CD4-positive, alpha-beta T cell treated with Interleukin-17A for 1 hour (primary cell): ENCODE measurements at places on chromosomes 11 and 22.
A peak's percentile ranks its signal among the peaks of the same experiment; 100 is the strongest.

- DNase-seq, result no peak
Observed at GRCh38 chr22:27110665-27111451, 453.5 kb downstream of the MIAT start.

GRCh38 chr11:14315130-14315529 is 43.9 kb downstream of the RRAS2 start:
- DNase-seq, result no peak

- DNase-seq, result no peak
Observed at GRCh38 chr11:123421589-123421988, 8.5 kb upstream of the GRAMD1B start.

DNA sequence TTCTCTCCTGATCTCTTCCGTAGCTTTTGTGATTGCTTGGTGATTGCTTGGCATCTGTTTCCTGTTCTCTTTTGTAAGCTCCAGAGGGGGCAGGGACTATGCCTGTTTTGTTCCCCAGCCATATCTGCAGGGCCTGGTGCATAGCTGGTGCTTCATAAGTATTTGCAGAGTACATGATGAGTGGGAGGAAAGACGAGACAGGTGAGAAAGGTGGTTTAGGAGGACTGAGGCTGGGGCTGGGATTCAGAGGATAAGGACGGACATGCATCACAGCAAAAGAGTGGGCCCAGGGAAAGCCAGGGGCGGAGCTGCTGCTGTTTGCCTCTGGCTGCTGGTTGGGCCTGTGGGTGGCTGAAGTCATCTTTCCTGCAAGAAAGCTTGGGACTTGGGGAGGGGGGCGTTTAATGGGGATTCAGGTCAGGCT is 62.4 kb downstream of the DSCAML1 start:
- DNase-seq, result no peak

GRCh38 chr22:44305888-44306287 is 6.9 kb downstream of the SHISAL1 start:
- DNase-seq, result no peak

GRCh38 chr11:62466444-62466843 is 47.6 kb downstream of the SCGB1A1 start:
- no peak for DNase-seq

- peak; percentile 29 for DNase-seq
Observed at GRCh38 chr11:7688238-7688826, 15.0 kb upstream of the CYB5R2 start.

- DNase-seq, result no peak
Observed at GRCh38 chr11:74462631-74463030, 4.7 kb downstream of the KCNE3 start.

DNA sequence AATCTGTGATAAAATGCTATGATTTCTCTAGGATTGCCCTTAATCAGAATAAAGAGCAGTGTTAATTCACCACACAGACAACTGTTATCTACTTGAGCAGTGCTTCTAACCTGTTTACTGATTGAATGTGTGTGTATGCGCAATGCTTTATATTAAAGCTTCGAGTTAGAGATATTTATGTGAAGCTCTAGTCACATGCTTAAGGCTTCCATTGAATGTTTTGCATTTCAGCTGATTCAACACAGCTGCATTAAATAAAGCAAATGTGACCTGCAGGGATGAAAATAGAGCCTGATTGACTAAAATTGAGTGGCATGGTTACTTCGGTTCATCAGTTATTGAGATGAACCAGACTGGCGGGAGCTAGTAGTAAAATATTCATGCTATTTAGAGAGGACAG is 395.3 kb downstream of the JRKL start:
- no peak for DNase-seq

GRCh38 chr11:106879029-106879428 is 139.2 kb downstream of the GUCY1A2 start:
- DNase-seq, result no peak

- no peak for DNase-seq
Observed at GRCh38 chr22:32469799-32470212, 4.8 kb upstream of the FBXO7 start.

GRCh38 chr11:90284171-90284570 is 61.3 kb upstream of the CHORDC1 start:
- DNase-seq, result no peak

DNA sequence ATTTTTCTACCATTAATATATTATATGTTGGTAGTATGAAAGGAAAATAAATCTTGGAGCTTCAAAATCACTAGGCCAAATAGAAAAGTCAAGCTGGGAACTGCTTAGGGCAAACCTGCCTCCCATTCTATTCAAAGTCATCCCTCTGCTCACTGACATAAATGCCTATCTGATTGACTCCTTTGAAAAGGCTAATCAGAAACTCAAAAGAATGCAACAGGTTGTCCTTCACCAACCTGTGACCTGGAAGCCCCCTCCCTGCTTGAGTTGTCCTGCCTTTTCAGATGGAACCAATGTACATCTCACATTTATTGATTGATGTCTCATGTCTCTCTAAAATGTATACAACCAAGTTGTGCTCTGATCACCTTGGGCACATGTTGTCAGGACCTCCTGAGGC is 3.2 kb upstream of the TRIM34 start:
- DNase-seq, result no peak

- no peak for DNase-seq
Observed at GRCh38 chr11:27462543-27462942, 10.0 kb downstream of the LGR4 start.

- no peak for DNase-seq
Observed at GRCh38 chr11:70317581-70318305, 47.3 kb downstream of the PPFIA1 start.

DNA sequence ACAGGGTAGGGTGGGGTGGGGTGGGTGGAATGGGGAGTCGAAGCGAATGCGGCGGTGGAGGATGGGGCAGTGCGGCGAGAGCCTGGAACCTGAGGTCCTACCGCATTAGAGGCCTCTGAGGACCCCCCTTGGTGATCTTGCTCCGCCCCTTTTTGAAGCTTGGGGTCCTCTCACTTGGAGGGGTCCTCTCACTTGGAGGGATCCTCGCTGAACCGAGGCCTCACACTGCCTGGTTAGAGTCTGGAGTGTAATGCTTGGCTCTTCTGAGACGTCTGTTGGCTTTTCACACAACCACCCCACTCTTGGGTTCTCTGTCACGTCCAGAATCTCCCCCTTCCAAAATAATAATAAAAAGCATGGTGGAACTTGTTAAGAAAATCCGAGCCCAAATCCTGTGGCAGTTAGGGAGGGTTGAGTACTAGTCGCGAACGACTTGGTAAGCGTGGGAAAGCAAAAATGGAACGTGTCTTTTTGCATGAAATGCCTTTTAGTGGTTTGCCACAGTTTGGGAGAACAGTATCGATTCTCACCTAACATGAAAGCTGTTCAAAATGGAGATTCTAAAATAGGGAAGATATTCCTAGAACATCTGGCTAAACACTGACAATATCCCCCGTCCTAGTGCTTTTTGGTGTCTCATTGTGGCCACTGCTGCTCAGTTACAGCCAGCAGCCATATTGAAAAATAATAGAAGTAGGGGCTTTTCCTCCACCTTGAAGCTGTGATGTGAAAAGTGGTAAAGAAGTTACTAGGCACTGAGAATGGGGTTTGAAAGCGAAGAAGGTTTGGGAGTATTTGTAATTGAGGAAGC is 822 bp downstream of the RBX1 start:
- DNase-seq, result peak; percentile 41

DNA sequence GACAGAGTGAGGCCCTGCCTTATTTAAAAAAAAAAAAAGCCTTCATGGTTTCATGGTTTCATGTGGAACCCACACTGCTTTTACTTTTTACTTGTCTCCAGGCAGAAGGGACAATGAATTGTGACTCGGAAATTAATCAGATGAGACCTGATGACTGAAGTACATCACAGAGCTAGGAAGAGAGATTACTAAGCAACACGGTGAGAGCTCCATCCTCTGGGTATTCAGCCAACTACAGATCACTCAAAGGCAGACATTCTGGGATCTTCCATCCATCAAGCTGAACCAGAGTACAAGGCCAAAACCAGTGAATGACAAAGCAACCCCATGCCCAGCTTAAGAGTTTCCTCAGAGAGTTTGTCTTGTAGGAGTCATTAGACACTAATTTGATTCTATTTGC is 433.2 kb downstream of the SOX6 start:
- DNase-seq, result no peak

- no peak for DNase-seq
Observed at GRCh38 chr11:110027627-110028371, 65.4 kb upstream of the ZC3H12C start.

DNA sequence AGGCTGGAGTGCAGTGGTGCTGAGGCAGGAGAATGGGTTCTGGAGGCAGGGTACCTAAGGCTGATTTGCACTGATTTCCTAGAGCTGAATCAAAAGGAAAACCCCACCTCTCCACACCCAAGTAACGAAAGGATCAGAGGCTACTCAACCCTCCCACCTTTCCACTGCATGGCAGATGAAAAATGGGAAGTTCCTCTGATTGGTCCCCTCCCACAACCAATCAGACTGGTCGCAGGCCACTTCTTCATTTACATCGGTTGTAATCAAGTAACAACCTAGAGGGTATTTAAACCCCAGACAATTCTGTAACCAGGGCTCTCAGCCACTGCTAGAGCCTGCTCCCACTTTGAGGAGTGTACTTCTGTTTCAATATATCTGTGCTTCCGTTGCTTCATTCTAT is 18.6 kb upstream of the PARVB start:
- DNase-seq, result no peak

DNA sequence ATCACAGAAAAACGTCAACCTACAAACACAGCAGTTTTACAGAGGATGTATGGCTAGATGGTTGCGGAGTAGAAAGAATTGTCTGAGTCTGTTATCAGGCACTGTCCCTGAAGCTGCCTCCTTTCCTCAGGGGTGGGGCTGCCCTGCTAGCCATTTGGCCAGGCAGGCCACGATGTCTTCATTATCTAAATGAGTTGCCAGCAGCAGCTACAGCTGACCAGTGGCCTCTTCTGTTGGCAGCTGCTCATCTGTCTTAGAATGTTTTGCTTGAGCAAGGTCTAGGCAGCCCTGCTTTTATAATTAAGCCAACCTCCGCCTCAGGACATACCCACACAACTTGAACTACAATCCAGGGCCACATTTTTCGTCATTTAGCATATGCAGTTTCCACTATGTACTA is 17.5 kb downstream of the SLC6A5 start:
- DNase-seq, result no peak

- DNase-seq, result no peak
Observed at GRCh38 chr11:134638796-134639430, 226.9 kb upstream of the B3GAT1 start.

- DNase-seq, result no peak
Observed at GRCh38 chr22:20205464-20205963, 54.7 kb upstream of the CCDC188 start.

- no peak for DNase-seq
Observed at GRCh38 chr11:93736129-93736528, 5.2 kb downstream of the TAF1D start.

DNA sequence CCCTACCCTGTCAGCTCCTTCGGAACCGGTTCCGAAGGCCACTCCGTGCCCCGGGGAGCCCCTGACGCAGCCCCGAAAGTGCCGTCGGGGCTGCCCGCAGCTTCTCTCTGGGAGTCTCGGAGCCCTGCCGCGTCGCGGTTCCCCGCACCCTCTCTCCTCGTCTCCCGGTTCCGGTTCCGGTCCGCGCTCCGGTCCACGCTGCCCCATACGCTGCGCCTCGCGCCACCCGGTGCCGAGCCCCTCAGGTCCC is 618 bp downstream of the MTA2 start:
- peak; percentile 52 for DNase-seq

GRCh38 chr22:20002128-20002527 is 14.5 kb downstream of the ARVCF start:
- DNase-seq, result no peak

DNA sequence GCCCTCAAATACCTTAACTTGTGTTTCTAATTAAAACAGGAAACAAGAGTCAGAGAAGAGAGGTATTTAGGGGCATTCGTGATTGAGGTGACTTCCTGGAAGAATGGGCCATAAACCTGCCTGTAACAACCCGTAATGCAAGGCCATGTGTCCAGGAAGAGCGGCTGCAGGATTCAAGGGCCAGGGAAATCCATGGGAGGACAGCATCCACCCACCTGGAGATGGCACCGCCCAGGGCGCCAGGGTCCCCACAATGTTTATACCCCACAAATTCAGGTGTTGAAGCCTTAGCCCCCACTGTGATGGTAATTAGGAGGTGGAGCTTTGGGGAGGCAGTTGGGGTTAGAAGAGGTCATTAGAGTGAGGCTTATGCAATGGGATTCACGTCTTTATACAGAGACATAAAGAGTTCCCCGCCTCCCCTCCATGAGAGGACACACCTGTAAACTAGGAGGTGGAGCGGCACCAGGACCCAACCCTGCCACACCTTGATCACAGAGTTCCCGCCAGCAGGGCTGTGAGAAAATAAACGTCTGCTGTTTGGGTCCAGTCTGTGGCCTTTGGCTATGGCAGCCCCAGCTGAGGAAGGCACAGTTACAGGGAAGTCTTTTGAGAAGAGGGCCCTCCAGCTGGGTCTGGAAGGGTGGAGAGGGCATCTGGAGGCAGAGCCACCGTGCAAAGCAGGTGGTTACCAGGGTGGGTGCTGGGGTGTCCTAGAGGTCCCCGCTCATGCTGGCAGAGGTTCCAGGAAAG is 1394.3 kb downstream of the TBC1D22A start:
- DNase-seq, result no peak

DNA sequence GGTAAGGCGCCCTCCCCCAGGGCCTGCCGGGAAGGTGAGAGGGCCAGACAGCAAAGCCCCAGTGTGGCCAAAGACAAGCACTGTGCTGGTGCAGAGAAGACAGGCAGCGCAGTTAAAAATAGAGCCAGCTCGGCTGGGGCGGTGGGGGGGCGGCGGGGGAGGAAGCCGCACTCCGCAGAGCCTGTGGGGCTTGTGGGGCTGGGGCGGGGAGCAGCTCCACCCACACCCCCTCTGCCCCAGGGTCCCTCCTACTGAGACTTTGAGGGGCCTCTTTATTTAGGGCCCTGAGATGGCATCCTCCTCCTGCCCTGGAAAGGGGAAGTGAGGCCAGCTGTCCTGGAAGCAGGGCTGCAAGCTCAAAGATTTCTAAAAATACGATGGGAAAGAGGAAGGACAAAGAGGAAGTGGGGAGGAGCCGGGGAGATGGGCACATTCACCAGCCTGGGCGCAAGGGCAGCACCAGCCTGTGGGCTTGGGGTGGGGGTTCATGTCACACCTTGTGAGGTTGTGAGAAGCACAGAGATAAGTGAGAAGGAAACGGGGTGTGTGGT is 2.6 kb downstream of the CYTH4 start:
- DNase-seq, result peak; percentile 69

- DNase-seq, result no peak
Observed at GRCh38 chr11:72842653-72843330, 28.6 kb downstream of the ATG16L2 start.

- DNase-seq, result peak; percentile 83
Observed at GRCh38 chr11:44611687-44612434, 46.4 kb downstream of the CD82 start.

- DNase-seq, result no peak
Observed at GRCh38 chr11:76391021-76391420, 9.9 kb downstream of the GVQW3 start.

- DNase-seq, result no peak
Observed at GRCh38 chr22:49734390-49734789, 93.3 kb downstream of the BRD1 start.

- peak; percentile 38 for DNase-seq
Observed at GRCh38 chr11:123457187-123457770, 27.2 kb downstream of the GRAMD1B start.

GRCh38 chr11:14380947-14381561 is 22.1 kb upstream of the RRAS2 start:
- DNase-seq, result peak; percentile 42
